Muscle of back (tissue), 13 donors: ENCODE measurements at places on chromosomes 3 and 15.
A peak's percentile ranks its signal among the peaks of the same experiment; 100 is the strongest.

DNA sequence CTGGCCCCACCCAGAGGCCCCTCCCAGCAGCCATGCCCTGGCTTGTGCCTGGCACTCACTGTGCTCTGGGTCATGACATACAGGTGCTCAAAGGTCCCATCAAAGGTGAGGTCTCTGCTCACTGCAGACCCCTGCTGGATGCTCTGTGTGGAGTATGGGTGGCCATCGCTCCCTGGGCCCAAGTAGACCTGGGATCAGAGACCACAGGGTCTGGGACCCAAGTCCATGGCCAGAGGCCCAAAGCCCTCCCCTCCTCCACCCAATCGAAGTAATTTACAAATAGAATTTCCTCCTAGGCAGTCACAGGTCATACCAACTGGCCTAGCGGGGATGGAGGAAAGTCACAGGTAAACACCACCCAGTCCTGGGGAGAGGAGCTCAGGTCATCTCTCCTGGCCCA lies 7.6 kb downstream of the PLXNB1 start:
- DNase-seq, result no peak

GRCh38 chr3:191269289-191270085 lies 59.7 kb upstream of the CCDC50 start:
- DNase-seq, result no peak

DNA sequence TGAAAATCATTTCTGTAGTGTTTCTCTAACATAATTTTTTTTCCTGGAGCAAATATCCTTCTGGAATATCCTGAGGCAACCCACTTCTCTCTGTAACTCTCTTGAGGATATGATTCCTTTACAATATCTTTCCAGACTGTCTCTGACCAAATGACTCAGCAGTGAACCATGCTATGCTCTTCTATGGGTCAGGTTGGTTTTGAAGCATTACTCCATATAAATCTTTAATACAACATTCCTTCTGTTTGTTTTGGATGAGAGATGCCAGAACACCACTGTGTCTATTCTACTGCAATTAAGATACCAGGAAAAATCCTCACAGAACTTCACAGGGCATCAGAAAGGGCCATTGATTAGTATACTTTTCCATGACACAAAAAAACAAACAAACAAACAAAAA lies 626.4 kb upstream of the ZNF385D start:
- no peak for DNase-seq

GRCh38 chr3:153070511-153070868 lies 91.5 kb upstream of the RAP2B start:
- DNase-seq, result no peak

DNA sequence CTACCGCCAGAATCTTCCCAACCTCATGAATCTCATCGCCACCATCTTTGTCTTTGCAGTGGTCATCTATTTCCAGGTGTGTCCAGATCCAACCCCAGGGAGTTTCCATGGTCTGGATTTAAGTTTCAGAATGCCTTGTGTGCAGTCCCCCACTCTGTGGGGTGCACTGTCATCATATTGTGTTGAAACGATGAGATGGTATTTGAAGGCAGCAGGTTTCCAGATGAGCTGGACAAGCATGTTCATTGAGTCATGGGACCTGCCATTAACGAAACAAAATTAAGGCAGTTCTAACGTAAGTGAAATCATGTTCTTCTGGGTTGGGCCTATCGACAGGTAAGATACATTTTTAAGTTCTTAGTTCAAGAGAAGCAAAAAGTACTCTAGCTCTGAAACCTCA lies 12.7 kb downstream of the SEC61A1 start:
- DNase-seq, result no peak

- peak; percentile 65 for DNase-seq
Observed at GRCh38 chr15:33292717-33293307, 18.0 kb upstream of the RYR3 start.

GRCh38 chr15:64133623-64134344 lies 17.7 kb upstream of the SNX22 start:
- DNase-seq, result no peak

DNA sequence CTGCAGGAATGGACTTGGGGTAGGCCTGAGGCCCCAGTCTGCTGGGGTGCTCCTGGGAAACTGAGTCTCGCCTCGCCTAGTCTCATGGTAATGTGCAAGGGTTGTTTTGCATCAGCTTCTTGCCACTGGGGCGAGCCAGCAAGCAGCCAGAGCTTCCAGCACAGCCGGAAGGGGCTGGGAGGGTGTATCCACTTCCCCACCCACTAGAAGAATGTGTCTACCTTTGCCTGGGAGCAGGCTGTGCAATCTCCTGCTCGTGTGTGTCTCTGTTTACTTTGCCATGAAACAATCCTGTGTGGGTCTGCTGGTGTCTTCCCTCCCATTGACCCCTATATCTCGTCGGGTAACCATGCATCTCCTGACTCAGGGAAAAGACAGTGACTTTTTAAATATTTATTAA lies 21.8 kb upstream of the ERICH6 start:
- DNase-seq, result no peak

GRCh38 chr15:69576035-69576526 lies 123.5 kb downstream of the RPLP1 start:
- no peak for DNase-seq

- DNase-seq, result no peak
Observed at GRCh38 chr3:190579514-190580137, 65.7 kb downstream of the IL1RAP start.

GRCh38 chr15:88512601-88513000 lies 33.9 kb downstream of the DET1 start:
- DNase-seq, result no peak

- DNase-seq, result no peak
Observed at GRCh38 chr3:155292133-155292532, 1.4 kb downstream of the STRIT1 start.

GRCh38 chr3:157759311-157759710 lies 256.1 kb upstream of the VEPH1 start:
- DNase-seq, result no peak

GRCh38 chr3:115861166-115861733 lies 237.9 kb downstream of the GAP43 start:
- DNase-seq, result no peak

DNA sequence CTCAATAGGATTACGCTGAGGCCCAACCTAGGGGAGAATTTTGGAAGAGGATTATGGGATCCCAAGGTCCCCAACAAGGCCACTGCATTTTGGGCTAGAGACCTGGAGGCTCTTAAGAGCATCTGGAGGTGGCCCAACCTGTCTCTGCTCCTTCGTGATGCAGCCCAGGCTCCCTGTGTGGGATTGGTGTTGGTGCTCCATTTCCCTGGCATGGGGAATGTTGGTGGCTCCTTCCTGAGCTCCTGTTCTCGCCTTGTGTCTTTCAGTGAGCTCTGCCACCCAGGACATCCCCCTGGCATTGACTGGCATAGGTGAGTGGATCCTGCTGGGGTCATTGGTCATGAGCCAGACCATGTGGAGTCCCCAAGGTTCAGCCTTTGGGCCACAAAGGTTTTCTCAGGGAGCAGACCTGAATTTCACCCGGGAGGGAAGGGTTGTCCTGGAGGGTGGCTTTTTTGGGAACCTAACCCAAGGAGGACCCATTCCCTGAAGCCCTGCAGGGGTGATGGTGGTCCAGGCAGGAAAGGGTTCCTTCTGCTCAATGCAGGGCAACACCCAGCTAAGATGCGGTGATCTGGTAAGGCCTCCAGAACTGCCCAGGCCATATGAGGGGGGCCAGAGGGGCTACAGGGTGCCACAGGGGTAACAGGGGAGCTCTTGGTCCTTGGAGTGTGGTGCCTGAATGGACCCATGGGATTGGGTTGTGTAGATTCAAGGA lies 202.5 kb downstream of the UBE3A start:
- no peak for DNase-seq

- DNase-seq, result no peak
Observed at GRCh38 chr15:40121911-40122638, 13.4 kb upstream of the BMF start.

- DNase-seq, result peak; percentile 80
Observed at GRCh38 chr3:71102111-71102983, 481.2 kb downstream of the FOXP1 start.

DNA sequence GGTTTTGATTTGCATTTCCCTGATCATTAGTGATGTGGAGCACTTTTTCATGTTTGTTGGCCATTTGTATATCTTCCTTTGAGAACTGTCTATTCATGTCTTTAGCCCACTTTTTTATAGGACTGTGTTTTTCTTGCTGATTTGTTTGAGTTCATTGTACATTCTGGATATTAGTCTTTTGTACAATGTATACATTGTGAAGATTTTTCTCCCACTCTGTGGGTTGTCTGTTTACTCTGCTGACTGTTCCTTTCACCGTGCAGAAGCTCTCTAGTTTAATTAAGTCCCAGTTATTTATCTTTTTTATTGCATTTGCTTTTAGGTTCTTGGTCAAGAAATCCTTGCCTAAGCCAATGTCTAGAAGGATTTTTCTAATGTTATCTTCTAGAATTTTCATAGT lies 91.1 kb upstream of the ATP11B start:
- no peak for DNase-seq

GRCh38 chr3:49263159-49263889 lies 13.7 kb downstream of the C3orf62 start:
- no peak for DNase-seq

GRCh38 chr3:132457286-132457685 lies 40.0 kb downstream of the DNAJC13 start:
- DNase-seq, result no peak

DNA sequence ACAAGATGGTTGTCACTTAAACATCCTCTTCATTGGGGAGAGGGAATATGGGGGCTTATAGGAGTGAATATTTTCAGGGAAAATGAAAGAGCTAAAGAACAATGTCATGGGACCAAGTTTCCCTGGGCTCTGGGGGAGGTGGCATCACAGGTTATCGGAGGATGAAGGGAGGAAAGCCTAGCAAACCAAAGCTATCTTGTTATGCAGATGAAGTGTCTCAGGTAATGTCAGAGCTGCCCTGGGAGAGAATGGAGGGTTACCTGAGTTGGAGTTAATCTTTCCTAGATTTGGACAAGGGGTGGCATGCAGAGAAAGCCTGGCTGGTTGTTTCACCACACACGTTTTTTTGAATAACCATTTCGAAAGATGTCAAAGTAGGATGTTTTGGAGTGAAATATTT lies 308.1 kb upstream of the ATP10A start:
- DNase-seq, result no peak

GRCh38 chr15:43314171-43314570 lies 16.2 kb downstream of the LCMT2 start:
- no peak for DNase-seq

- peak; percentile 80 for DNase-seq
Observed at GRCh38 chr15:51726302-51727073, 11.0 kb downstream of the LYSMD2 start.

- no peak for DNase-seq
Observed at GRCh38 chr3:36075491-36075890, 304.8 kb upstream of the STAC start.

DNA sequence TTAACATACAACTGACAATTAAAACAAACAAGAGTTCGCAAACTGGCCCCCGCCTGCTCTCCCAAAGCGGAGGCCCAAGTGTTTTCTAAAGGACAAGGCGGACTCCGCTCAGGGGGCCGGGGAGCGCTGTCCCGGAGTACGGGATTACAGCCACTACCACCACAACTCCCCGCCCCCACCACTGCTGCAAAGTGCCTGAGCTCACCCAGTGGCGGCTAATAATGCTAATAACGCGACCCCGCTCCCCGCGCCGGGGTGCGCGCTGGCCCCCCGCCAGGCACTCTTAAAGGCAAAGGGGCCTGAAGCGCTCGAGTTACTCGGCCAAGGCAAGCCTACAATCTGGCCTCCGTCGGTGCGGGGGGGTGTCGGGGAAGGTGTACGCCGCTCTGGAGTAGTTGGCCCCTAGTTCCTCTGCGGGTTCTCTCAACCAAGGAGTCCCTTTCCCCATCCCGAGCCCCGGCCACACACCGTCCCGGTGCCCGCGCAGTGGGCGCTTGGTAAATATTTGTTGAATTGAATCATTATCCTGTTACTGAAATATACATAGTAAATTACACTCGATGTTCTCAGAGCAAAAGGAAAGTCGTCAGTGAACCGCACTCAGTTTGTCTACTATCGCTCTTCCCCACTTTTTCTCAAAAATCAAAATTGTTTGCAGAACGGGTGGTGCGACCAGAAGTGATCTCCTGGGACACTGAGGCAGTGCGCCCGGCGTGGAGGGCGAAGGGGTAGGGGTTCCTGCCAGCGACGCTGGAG lies 827 bp downstream of the WNT5A start:
- peak; percentile 82 for DNase-seq

DNA sequence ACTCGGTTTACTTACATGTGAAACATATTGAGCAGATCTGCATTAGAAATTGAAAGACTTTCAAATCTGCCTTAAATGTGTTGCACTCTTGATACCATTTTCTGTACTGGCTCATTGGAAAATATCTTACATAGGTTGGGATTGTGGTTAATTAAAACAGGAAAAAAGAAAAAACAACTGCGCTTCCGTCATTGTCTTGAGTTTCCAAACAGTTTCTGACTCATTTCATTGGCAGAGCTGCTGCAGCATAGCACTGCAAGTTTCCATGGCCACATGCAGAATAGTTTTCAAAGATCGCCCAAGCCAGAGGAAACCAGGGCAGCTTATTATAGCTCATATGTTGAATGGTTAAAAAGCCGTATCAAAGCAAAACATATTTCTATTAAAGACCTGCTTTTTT lies 446.6 kb upstream of the BCHE start:
- peak; percentile 30 for DNase-seq

GRCh38 chr3:188832146-188832545 lies 339.6 kb upstream of the TPRG1 start:
- no peak for DNase-seq

GRCh38 chr3:101120039-101120438 lies 126.8 kb upstream of the ABI3BP start:
- no peak for DNase-seq
